SK-MEL-5 (cell line): ENCODE measurements at places on chromosomes 12 and 14.
A peak's percentile ranks its signal among the peaks of the same experiment; 100 is the strongest.

- DNase-seq = peak; percentile 41
Measured at GRCh38 chr14:47678157-47678556, 2.8 kb upstream of the MDGA2 start.

- DNase-seq = no peak
Measured at GRCh38 chr14:58873228-58873953, 235.6 kb downstream of the DACT1 start.

DNA sequence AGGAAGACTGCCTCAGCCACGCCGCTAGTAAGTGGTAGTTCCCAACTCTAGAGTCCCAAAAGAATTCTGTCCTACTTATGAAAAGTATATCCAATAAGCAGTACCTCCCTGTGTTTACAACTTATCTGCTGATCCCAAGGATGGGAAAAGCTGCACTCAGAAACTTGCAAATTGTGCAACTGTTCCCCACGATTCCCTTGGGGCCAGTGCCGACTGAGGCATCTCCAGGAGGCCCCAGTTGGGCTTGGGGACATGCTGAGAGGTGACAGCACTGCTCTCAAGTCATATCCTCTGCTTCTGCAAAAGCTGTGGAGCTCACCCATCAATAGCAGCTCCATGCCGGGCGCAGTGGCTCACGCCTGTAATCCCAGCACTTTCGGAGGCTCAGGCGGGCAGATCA lies 23.7 kb downstream of the SPRING1 start:
- no peak for DNase-seq

DNA sequence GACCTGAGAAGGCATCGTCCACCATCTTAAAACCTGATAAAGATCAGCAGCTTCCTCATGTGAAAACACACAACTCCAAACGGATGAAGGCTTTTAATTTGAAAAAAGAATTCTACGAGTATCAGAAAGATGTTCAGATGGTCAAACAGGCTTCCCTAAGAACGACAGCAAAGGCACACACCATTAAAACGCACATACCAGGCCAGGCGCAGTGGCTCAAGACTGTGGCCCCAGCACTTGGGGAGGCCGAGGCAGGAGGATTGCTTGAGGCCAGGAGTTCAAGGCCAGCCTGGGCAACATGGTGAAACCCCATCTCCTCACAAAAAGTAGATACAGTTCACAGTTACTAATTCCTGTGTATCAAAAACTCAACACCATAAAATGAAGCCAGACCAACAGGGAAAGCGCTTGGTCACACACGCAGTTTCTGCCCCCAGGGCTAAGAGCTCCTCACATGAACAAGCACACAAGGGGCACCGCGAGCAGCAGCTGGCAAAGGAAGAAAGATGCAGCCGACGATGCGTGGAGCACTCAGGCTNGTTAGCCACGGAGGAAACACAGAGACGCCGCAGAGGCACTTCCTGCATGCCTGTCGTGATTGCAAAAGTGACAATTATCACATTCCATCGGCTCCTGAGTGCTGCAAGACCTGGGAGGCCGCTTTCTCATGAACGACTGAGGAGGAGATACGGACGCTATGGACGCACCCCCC lies 78.0 kb downstream of the NOC4L start:
- peak; percentile 60 for DNase-seq

DNA sequence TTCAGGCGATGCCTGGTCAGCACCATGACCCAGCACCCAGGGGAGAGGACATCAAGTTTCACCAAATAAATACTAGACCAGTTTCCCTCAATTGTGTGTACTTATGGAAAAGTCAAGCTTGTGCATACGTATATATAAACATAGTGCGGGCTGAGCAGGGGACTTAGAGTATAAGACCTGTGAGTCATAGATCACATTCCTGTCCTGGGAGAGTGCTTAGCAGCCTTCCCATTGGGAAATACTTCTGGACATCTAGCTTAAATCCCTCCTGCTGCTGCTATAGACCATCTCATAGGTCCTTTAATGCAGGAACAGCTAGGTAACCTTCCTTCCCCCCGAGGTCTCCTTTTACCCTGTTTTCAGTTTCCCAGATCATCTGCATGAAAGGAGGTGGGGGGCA lies 51.9 kb downstream of the PRMT8 start:
- DNase-seq = no peak

DNA sequence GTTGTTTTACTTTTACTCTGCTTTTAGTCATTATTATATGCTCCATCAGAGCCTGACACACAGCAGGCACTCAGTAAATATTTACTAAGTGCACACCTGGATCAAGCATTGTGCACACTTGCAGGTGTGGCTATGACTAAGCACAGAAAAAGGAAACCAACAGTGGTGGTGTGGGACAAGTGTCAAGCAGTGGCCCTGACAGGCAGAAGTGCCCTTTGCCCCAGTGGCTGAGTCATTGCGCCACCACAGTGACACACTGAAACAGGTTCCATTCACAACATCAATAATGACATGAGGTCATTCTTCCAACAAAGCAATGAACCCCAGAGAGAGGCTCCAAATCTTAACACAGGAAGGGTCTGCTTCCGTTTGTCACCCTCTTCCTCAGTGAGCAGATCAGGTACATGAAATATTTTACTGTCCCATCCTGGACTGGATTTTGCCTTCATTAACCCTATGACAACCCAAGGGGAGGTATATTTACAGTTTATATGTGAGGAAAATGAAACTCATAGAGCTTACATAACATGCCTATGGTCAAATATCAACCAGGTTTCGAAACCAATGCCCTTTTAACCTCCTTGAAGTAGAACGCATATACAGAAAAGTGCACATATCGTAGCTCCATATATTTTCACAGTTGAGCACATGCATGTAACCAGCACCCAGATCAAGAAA lies 82.6 kb upstream of the GTF2A1 start:
- no peak for DNase-seq
